NCI-H2081 (cell line): ENCODE measurements at places on chromosomes 4 and X.

- no peak for DNase-seq
These were observed 50.9 kb downstream of the PRKG2 start for GRCh38 chr4:81164126-81164525.

DNA sequence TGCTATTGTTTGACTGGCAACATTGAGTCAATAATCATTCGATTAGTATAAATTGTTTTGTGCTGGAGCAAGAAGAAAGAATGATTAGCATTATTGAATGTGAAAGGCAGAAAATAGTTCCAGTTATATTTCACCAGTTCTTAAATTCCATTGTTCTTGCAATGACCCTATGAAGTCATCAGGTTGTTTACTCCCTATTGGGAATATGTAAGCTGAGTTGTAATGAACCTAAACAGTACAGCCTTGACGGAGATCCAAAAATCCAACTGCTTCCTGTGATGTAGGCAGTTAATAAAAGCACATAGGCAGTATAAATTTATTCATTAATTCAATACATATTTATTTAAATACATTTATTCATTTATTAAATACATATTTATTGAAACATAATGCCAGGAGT lies 947.5 kb downstream of the PCDH7 start:
- no peak for DNase-seq

DNA sequence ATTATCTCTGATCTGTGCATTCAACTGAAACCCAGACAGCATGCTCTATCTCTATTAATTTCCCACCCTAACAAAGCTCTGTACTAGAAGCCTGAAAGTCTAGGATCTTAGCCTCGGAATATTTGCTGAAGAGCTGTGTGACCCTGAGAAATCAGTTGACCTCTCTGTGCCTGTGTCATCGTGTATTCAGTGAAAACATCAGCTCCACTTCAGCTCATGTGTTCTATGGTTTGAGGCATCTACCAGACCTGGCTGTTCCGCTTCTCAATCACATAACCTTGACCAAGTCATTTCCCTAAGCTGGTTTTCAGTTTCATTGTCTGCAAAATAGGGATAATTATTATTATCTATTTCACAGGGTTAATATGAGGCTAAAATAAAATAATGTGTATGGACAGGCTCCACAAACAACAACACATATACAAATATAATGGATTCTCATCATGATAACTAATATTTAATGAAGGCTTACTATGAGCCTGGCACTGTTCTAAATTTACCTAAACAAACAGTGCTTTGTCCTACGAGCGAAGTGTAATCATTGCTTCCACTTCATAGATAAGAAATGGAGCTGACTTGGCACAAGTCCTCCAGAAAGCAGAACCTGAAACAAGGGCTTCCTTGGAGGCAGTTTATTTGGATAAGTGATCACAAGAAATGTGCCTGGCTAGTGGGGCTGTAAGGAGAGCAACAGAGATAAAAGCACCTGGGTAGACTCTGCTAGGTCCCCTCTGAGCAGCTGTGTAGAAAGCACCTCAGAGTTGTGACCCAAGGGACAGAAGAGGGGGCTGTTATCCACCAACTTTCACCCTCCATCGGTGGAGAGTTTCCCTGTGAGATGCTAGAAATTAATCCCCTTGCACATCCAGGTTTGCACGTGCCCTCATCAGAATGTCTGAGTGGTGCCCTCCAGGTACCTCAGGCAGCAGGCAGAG lies 356.9 kb downstream of the RAB28 start:
- DNase-seq, result no peak

DNA sequence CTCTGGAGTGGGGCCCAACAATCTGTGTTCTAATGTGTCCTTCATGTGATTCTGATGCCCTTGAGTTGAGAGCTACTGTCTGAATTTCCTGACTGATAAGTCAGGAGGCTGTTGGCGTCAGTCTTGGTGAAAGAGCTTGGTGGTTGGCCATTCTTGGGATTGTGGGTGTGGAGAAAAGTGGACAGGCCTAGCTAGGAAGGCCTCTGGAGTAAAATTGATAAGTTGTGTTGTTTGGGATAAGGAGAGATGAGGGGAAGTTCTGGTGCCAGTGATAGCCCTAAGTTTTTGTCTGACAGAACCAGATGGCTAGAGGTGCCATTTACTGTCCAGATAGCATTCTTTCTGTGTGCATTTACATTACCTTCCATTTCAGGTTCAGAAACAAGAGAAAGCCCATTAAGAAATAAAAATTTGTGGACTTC lies 11.7 kb downstream of the NSD2 start:
- no peak for DNase-seq

DNA sequence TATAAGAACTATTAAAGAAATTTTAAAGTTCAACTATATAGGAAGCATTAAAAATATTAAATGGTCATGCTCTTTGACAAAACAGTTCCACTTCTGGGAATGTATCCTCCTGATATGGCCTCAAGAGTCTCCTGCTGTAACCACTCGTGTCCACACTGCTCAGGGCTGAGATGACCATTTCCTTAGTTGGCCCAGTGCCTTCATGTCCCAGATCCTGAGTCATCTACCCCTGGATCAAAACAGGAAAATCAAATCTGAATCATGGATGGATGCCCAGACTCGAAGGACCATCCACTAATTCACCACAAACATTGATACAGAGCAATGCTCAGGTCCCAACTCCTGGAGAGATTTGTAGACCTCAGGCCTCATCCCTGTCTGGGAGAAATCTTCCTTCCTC lies 44.7 kb downstream of the GPRASP3 start:
- DNase-seq, result no peak

DNA sequence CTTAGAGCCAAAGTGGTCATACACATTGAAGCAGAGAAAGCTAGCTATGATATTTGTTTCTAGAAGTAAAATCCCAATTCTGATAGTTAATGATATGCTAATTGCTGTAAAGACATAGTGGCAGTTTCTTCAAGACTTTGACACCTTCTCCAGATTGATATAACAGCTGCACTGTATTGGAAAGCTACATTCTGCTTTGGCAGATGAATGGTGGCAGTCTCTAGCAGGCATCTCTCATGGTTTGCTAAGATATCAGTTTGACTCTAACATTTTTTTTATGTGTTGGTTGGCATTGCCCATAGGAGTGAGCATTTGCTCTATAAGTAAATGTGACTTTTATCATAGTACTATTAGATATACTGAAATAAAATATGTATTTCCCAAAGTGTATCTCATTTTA lies 128.2 kb downstream of the AFF2 start:
- no peak for DNase-seq

DNA sequence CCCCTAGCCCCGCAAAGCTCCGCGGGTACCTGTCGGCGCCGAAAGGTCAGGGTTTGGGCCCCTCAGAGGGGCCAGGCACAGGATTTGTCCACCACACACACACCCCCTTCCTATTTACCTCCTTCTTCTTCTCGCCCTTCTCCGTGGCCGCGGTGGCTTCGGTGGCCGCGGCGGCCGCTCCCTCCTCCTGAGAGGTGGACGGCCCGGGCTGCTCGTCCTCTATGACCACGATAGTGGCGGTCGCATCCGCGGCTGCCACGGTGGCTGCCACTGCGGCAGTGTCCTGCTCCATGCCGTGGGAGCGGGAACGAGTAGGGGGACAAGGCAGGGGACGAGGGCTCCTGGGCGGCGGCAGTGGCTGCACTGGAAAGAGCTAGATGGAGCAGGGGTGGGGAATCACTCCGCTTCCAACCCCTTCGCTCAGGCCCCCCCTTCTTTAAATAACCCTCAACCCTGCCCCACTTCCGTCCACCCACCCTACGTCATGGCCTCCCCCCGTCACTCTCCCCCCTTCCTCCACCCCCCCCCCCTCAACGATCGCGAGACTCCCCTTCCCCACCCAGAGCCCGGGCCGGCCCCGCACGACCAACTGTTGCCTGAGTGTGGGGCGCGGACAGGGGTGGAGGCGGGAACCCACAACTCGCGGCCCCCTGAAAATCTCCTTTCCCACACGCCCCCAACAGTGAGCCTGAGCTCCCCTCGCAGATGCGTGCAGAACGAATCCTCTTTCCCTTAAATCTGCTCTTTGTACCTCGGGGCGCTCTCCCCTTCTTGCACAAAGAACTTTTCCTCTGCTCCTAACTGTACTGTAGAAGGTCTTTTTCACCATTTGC lies at the start of gene SMARCA1:
Gene SMARCA1, minus strand, starts transcription at position 412 of the 833 bp plus-strand sequence. Its CDS starts 120 bp downstream, at position 292.
- no peak for DNase-seq

GRCh38 chr4:90127223-90127705 lies at the start of gene CCSER1:
Gene CCSER1 (plus strand): TSS chr4:90127394.
- DNase-seq, result peak; percentile 72

DNA sequence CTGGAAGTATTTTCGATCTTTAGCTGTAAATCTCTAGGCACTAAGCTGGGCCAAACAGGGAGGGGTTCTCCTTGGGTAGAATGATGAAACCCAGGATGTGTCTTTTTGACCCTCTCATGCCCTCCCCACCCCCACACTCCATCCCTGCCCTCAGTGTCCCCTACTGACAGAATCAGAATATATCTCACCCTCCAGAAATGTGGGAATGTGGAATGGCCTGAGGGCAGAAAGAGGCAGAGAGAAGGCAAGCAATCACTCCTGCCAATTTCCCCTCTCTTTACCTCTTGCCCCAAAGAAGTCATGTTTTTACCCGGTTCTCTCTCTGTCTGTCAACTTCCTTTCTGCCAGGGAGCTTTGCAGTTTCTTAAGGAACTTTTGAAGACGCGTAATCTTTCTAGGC lies 34.4 kb downstream of the RAP2C start:
- no peak for DNase-seq

- no peak for DNase-seq
These were observed 4.1 kb downstream of the AFF2 start for GRCh38 chrX:148504506-148504905.

DNA sequence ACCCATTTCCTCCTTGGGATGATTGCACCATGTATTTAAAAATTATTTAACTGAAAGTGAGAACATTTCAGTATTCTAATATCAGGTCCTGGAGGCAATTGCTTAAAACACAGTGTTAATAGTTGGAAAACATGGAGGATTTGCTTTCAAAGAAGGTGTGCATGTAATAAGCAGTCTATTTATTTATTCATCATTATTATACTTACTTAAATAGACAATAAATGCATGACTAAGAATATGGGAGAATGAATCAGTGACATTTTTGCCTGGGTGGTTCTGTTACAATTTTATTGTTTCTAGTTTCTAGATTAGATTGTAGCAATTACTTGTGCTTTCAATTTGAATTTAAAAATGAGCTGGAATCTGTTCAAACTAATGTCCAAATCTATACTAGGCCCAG lies 145.5 kb downstream of the AREG start:
- no peak for DNase-seq

DNA sequence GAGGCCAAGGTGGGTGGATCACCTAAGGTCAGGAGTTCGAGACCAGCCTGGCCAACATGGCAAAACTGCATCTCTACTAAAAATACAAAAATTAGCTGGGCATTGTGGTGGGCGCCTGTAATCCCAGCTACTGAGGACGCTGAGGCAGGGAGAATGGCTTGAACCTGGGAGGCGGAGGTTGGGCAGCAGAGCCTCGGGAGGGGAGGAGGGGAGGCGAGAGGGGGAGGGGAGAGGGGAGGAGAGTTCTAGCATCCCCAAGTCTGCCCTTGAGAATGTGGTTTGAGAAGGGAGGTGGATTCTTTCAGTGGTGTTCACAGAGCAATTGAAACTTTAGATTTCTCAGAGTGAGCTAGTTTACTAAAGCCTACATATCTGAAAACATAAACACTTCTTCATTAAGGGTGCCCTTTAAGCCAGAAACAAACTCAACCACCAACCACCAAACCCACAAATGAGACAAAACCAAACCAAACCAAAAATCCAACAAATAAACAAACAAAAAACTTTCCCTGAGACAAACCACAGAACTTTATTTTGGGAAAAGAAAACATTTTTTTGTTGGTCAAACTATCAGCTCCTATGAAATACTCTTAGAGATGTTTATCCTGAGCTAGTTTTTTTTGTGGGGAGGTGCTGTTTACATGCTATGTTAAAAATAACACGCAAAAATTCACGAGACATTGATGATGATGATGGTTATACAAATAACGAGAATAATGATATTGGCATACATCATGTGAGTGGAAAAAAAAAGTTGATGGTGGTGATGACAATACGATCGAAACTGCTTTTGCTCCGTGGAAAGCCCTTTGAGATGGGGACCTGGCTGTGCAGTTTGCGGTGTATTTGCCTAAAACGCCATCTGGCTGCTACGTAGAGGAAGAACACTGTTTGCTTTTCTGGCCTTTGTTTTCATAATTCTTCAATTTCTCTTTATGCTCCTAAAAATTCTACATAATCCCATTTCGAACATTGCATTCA lies 98.2 kb upstream of the PRKX start:
- DNase-seq, result peak; percentile 30

- no peak for DNase-seq
These were observed at the start of gene LINC00632 for GRCh38 chrX:140709421-140709846. Gene LINC00632 (plus strand): TSS chrX:140709759.

DNA sequence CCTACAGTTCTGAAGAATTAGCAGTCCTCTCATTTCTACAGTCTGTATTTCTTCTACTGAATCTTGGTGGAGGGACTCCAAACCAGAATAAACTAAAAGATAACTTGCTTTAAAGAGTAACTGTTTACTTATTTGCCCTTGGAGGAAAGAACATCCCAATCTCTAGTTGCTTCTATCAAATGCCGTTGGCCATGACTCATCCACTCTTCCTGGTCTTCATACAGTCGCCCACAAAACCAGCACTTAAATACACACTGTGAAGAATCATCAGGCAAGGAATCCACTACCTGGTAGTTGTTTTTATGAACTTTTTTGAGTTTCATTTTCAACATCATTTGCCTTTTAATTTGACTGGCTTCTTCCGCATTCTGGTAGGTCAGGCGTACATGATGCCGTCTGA lies 14.2 kb downstream of the ZNF518B start:
- no peak for DNase-seq

DNA sequence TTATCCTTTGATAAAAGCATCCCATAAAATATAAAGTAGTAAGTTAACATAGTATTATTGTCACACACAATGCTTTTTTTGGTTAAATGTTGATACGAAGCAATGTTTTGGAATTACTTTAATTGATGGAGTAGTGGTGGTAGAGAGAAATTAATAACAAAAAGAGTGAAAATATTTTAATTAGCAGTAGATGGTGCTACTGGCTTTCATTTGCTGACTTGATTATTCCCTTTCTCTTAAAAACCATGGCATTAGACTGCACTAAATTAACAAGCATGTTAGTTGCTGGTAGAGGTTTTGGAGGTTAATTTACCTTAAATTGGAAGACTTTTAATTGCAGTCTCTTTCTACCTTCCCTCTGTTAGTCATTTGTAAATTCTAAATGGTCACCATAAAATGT lies 8.9 kb upstream of the DCK start:
- DNase-seq, result no peak

GRCh38 chrX:72131317-72132294 lies at the start of gene RTL5:
Gene RTL5 (minus strand): TSS chrX:72131915.
- DNase-seq, result peak; percentile 85

DNA sequence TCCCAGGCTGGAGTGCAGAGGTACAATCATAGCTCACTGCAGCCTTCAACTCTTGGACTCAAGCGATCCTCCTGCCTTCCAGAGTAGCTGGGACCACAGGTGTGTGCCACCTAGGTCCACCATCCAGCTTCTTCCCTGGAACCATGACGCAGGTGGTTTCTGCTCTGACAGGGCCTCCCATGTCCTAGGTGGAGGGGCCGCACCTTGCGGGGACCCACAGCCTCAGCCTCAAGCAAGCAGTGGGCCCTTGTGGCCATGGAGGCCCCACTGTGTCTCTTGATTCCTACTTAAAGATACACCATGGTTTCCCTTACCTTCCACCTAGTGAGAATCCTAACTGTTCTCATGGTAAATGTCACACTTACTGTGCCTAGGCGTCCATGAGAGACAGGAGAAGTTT lies 6.9 kb upstream of the GPR78 start:
- no peak for DNase-seq

- peak; percentile 95 for DNase-seq
These were observed 124.5 kb upstream of the NOCT start for GRCh38 chr4:138890891-138891570.

- no peak for DNase-seq
These were observed 56.3 kb upstream of the LNX1 start for GRCh38 chr4:53647547-53647946.
